ENCODE measurements at places on chromosomes 11 and 22.

GRCh38 chr11:63505857-63506528 lies at the start of gene LGALS12:
Gene LGALS12, plus strand, starts transcription at chr11:63506084. Its CDS starts 375 bp downstream, at chr11:63506459.
- no peak for DNase-seq

DNA sequence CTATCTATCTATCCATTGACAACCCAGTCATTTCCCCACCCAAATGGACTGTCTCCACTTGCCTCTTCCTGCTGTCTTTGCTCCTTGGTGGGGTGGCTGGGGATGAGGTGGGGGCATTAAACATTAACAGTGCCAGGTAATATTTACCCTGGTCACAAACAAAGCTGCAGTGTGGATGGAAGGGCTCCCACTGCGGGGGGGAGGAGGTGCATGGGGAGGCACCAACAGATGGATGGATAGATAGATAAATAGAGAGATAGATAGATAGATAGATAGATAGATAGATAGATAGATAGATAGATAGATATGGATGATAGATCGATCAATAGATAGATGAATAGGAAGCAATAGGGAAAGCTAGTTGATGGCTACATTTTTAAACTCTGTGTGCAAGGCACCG lies 2.3 kb upstream of the FXYD2 start:
- DNase-seq, result no peak

- DNase-seq, result no peak
Observed at GRCh38 chr11:76230392-76230791, 24.1 kb upstream of the WNT11 start.

- no peak for DNase-seq
Observed at GRCh38 chr11:46522682-46523281, 71.0 kb downstream of the AMBRA1 start.

DNA sequence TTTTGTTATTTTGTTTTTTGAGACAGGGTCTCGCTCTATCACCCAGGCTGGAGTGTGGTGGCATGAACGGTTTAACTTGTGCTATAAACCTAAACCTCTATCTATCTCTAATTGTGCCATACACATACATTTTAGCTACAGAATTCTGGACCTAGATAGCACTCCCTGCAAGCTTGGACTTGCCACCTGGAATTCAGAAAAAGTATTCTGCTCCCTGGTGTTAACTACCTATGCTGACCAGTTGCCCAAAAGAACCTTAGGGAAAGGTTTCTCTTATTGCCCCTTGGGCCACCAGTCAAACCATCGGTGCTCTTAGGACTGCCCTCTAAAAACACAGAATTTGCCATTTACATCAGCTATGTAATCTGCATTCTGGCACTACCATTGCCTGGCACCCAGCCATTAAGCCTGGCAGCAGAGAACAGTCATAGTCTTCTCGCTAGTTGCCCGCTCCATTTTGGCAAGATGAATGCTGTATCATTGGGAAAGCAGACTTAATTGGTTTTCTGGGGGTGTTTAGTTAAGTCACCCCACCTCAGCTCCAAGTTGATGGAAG lies 55.3 kb downstream of the ETS1 start:
- no peak for DNase-seq

- DNase-seq, result peak; percentile 89
Observed at GRCh38 chr22:25701056-25701780, 40.8 kb upstream of the MYO18B start.

DNA sequence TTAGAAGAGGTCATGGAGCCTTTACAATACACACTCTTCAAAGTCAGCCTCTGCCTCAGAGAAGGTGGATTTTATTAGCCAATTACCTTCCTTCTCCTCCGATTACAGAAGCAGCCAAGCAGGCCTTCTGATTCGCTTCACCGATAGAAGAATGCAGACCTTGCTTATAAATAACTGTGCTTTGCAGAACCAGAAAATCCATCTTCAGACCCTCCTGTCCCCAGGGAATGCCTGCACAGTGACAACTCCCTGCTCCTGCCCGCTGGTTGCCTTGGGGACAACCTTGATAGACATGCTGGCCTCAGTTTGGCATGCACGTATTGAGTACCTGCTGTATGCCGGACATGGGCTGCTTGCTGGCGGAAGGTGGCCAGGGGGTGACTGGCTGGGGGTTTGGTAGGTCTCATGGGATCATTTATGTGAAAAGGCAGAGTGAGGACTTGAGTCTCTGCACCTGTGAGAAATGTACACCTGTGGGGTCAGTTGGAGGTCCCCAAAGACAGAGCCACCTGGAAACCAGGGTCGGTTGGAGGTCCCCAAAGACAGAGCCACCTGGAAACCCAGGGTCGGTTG lies 1238.7 kb downstream of the BRD1 start:
- DNase-seq, result no peak

GRCh38 chr11:91835051-91835560 lies 389.5 kb upstream of the FAT3 start:
- no peak for DNase-seq

DNA sequence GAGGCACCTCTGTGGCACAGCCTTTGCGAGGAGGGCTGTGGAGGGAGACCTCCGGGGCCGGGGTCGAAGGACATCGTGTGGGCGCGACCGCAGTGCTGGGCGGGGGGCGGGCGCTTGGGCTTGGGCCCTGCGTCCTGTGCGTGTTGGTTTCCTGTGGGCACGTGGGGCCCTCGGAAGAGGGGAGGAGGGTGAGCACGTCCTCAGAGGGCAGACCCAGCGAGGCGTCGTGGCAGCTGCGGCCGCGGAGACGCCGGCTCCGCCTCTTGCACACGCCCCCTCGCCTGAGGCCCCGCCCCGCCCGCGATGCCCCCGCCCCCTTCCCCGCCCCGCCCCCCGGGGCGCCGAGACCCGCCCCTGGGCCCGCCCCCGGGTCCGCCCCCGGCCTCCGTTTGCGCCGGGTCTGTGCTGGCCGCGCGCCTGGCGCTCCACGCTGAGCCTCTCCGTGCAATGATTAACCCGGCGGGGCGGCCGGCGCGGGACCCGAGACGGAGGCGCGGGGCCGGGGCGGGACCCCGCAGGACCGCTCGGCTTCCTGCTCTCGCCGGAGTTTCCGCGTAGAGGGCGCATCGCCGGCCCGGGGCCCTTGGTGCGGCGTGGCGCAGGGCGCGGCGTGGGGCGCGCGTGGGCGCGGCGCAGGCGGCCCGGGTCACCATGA lies at the start of gene PRR5:
Gene PRR5, plus strand, starts transcription at position 381 of the 655 bp plus-strand sequence. Its CDS starts 271 bp downstream, at position 652.
- DNase-seq, result peak; percentile 91

GRCh38 chr11:113288286-113288863 lies 26.0 kb upstream of the TTC12 start:
- DNase-seq, result no peak

DNA sequence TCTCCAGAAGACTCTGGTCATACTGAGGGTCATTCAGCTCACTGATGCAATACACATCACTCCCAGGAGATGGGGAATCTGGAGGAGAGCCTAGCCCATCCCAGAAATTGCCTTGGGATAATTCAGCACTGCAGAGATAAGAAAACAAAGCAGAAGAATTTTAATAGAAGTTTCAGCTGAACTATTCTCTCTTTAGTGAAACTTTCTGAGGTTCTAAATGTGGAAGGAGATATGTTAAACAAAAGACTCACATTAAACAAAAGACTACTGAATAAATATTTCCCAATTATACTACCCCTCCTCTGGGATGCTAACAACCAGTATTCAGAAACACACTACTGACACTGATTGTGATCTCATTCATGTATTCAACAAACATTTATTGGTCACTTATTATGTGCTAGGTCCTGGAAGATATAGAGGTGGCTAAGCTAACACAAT lies 47.8 kb downstream of the C2CD3 start:
- DNase-seq, result no peak

GRCh38 chr22:17012267-17012666 lies 4.2 kb upstream of the GAB4 start:
- DNase-seq, result no peak

DNA sequence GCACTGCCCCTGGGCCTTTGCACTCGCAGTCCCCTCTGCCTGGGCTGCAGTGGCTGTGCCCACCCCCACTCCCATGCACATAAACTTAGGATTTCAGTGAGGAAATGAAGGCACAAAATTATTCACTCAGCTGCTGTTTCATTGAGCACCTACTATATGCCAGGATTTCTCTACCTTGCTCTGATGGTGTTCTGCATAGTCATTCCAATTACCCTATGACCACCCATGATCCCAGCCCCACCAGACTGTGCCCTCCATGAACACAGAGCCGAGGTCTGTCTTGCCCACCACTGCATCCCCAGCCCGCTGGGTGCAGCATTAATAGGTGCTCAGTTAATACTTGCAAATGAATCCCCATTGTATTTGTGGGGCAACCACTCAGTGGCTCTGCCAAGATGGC lies 10.9 kb downstream of the CYTH4 start:
- no peak for DNase-seq

DNA sequence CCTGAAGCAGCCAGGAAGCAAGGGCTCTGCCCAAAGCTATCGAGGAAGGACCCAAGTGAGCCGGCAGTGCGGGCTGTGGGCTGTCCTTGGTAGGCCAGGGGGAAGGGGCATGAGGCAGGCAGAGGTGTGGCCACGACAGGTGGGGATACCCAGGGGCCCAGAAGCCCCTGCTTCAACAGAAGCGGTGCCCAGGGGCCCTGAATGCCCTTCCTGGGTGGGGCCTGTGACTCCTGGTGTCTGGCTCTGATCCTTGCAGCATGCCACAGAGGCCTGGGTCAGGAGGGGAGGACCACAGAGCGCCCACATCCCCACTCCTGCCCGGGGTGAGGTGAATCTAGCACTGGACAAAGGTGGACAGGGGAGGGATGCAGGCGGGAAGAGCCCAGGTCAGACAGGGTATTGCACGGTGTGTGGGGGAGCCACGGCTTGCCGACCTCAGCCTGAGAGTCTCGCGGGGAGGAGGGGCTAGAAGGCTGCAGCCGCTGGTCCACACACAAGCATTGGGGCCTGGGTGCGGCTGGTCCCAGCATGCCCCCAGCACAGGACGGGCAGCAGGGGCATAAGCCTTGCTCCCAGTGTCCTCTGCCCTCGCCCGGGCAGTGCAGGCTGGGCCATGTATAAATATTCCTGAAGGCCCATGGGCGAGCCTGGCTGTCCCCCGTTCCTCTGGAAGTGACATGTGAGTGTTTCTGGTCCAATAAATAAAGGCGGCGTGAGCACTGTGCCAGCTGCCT lies 19.0 kb downstream of the MAFF start:
- no peak for DNase-seq

- no peak for DNase-seq
Observed at GRCh38 chr22:25645266-25645665, 80.8 kb downstream of the GRK3 start.

- DNase-seq, result no peak
Observed at GRCh38 chr11:125105926-125106325, 5.5 kb downstream of the TMEM218 start.

GRCh38 chr11:61918938-61919704 lies 1.8 kb upstream of the RAB3IL1 start:
- DNase-seq, result peak; percentile 37

DNA sequence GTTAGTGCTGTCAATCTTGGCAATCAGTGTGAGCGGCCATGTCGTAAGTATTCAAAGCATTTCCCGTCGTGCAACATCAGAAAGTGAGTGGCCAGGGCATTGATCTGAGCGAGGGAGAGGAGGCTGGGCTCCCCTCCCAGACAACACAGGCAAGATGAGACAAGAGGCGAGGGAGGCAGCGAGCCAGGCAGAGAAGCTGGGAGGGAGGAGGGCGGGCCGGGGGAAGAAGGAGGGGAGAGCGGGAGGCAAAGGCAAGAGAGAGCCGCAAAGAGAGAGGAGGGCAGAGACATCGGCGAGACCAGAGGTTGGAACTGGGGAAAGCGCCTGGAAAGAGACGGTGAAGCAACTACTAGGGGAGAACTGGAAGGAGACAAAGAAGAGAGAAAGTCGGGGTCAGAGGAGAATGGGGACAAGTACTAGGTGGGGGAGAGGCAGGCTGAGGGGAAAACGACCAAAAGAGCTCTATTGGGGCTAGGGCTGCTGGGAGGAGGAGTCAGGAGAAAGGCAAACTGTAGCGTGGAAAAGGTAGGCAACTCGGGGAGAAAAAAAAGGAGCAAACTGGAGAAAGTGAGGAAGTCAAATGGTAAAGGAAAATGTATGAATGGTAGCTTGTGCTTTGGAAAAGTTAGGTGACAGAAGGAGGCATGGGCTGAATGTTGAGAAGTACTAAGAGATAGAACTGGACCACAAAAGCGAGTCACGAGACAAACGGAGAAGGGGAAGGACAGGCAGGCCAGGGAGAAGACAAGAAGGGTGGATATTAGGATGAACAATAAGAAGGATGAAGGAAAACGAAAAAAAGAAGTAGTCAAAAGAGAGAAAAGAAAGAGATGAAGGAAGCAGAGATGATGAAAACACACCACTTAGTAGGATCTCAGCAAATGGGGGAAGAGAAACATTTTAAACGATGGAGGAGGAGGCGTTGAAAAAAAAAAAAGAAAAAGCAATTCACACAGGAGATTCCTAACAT lies 130.5 kb upstream of the C11orf58 start:
- peak; percentile 92 for DNase-seq

GRCh38 chr11:1283091-1283511 lies 26.3 kb downstream of the TOLLIP start:
- DNase-seq, result no peak

DNA sequence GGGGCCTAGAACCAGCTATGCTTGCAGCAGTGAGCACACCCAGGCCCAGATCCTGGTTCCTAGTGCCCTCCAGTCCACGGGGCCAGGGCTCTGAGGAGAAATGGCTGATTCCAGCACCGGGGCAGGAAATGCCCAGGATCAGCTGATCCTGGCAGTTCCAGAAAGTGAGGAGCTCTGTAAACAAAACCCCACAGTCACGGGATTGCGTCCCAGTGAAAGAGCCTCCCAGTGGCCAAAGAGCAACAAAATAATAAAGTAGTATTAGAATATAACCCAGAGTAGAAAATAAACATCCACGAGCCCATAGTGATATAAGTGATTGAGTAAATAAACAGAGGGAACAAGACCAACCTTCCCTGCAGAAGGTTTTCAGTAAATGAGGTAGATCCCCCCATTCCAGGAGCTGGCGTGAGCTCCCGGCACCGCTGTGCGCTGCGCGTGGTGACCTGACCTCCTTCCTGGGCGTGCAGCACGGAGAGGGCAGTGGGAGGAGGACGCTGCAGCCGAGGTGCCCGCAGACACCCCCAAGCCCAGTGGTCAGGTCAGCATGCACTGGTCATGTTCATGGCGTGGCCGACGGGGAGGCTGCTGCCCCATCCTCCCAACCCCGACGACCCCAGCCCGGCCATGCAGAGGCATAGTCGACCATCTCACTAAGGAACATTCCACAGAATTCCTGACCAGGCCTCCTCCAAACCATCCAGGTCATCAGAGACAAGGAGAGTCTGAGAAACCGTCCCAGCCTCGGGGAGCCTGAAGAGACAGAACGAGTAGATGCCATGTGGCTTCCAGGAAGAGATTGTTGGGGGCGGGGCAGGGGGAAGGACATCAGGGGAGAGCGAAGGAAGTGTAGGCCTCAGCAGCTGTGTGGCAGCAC lies 19.8 kb downstream of the PTDSS2 start:
- DNase-seq, result peak; percentile 56

- no peak for DNase-seq
Observed at GRCh38 chr11:75270896-75271418, 30.4 kb downstream of the TPBGL start.

GRCh38 chr11:19071255-19071654 lies 10.7 kb upstream of the MRGPRX2 start:
- peak; percentile 79 for DNase-seq

DNA sequence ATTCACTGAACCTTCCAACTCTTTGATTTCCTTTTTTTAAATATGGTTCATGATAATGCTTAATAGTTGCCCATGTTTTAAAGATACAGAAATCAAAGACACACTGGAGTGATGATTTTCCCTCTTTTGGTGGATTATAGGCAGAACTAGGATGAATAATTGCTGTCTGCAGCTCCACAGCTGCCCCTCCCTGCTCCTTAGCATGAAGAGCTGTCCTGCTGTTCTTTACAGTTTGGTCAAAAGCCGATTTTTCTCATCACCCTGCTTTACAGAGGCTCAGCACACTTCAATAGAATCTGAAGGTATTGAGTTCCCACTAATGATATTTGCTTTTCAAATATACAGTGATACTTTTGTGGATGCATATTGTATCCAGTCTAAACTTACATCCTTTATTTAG lies 202.6 kb downstream of the AASDHPPT start:
- DNase-seq, result no peak
